NCI-H1092 (cell line): ENCODE measurements at places on chromosomes 5 and 9.

DNA sequence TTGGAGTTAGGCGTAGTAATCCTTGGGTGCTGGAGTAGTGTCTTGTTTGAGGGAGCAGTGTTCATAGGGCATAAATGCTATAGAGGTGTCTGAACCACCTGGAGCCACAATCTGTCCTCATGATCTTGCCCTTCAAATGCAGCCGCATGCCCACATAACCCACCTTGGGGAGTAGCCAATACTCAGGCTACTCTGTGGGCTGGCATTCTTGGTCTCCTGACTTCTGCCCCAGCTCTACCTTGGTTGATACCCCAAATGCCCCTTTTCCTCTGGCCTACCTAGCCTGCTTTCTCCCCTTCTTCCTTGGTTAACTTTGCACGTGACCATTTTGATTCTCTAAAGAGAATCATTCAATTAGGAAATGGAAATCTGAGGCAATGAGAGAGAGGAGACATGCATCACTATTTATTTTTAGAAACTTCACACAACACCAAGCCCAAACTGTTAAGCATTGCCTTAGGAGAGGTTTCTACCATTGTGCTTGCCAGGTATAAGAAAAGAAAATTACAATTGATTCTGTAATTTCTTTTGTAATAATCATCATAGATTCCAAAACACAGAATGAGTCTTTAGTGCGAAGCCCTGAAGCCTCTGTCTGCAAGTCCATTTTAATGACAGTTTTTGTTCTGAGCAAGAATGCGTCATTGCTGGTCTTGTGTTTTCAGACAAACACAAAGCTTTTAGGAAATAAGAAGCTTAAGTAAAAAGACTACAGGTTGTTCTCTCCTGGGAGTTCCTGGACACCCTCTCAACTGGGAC lies 135.2 kb downstream of the C9orf152 start:
- DNase-seq: no peak

DNA sequence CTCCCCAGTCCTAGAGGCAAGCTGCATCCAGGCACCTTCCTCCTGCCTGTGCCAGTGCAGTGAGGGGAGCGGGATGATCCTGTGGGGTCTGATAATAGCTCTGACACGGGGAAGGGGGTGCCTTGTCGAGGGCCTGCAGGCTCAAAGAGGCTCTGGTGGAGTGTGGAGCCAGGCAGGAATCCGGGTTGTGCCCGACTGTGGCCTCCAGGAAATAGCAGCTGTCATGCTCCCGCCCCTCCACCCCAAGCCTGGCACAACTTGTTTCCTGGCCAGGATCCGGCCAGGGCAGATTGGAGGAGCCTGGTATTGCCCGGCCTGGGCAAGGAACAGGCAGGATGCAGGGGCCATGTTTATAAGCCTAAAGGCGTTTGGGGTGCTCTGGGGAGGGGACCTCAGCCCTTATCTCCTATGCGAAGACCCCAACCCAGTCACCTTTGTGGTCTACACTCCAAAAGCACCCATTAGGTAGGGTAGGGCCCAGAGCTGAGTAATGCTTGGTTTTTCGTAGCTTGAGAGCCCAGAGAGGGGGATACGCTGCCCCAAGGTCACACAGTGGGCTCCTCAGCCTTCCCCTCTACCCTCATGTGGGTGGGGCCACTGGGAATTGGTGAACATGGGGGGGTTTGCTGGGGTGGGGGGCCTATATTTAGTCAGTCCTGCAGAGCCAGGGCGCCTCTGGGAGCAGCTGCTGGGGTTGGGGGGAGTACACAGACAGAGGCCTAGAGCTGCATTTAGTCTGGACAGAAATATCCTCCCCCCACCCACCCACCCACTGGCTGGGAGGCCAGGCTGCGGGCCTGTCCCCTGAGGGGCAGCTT lies 12.2 kb downstream of the CXXC5 start:
- no peak for DNase-seq

DNA sequence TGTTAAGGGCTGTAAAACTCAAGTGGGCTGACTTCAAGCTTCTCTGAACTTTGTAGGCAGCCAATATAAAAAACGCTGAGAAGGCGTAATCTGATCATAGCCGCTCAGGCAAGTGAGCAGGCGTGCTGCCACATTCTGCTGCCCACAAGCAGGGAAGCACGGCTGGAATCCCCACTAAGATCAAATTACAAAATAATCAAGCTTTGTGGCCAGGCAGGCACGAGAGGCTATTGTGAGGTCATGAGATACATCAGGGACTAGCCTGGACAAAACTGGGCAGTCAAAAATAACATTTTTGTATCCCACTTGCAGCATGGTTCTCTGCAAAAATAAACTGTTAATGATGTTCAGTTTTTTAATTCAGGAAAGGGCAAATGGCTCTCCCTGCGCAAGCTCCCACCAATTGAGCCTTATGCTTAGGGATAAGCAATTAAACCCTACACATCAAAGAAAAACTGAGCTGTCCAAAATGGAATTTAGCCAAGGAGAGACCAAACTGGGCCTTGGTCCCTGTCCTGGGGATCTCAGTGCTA lies 64.0 kb downstream of the POU5F2 start:
- peak; percentile 63 for DNase-seq

DNA sequence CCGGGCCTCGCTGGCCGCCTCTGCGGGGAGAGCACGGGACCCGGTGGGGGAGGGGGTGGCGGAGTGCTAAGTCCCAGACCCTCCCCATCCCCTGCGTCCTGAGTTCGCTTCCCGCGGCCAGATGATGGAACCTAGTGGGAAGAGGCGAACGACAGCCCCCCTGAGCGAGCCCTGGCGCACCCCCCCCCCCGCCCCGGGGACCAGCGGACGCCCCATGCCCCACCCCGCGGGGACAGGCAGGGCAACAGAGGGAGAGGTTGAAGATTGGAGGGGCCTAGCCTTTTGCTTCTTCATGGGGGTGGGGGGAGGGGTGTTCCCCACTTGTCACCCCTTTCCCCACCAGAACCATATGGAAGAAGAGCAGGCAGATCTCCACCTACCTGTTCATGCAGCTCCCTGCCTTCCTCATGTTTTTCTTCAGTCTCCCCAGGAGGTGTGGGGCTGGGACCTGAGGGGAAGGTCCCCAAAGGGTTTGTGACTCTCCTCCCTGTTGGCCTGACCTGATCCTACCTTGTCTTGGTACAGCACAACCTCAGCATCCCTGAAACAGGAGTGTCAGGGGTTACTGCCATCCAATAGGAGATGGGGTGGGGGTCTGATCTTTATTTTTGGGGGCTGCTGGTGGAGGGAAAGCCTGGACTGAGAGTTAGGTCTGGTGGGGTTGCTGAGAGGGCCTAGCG lies 485 bp downstream of the FAM53C start:
- DNase-seq: no peak

DNA sequence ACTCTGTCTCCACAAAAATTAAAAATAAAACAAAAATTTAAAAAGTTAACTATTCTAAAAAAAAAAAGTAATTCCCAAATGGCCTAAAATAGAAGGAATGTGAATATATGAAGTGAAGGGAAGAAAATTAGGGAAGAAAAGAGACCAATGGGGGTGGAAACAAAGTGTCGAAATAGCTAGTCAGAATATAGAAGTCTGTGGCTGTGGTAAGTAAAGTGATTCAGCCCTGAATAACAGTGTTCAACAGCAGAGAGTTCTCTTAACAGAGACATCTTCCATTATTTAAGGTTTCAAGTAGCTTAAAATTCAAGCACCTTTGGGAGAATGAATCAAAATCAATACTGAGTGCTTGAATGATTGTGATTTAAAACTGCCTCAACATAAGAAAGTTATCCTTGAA lies 51.7 kb downstream of the LPAR1 start:
- DNase-seq: no peak

- DNase-seq: no peak
These were observed 95.3 kb downstream of the RGS3 start for GRCh38 chr9:113558632-113559502.

DNA sequence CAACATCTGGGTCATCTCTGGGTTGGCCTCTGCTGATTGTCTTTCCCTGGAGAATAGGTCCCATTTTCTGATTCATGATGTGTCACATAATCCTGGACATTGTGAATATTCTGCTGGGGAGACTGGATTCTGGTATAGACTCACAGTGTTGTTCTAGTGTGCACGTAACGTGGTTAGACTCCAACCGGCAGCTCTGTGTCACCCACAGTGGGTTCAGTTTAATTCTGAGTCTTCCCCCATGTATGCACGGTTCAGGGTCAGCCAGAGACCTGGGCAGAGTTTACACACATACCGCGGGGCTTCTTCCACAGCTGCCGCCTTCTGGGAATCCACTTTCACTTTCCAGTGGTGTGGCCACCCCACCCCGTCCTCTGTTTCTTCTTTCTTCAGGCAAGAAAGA lies 38.0 kb upstream of the LRRC14B start:
- DNase-seq: no peak

GRCh38 chr9:93808115-93809029 lies 146.8 kb downstream of the BARX1 start:
- no peak for DNase-seq

DNA sequence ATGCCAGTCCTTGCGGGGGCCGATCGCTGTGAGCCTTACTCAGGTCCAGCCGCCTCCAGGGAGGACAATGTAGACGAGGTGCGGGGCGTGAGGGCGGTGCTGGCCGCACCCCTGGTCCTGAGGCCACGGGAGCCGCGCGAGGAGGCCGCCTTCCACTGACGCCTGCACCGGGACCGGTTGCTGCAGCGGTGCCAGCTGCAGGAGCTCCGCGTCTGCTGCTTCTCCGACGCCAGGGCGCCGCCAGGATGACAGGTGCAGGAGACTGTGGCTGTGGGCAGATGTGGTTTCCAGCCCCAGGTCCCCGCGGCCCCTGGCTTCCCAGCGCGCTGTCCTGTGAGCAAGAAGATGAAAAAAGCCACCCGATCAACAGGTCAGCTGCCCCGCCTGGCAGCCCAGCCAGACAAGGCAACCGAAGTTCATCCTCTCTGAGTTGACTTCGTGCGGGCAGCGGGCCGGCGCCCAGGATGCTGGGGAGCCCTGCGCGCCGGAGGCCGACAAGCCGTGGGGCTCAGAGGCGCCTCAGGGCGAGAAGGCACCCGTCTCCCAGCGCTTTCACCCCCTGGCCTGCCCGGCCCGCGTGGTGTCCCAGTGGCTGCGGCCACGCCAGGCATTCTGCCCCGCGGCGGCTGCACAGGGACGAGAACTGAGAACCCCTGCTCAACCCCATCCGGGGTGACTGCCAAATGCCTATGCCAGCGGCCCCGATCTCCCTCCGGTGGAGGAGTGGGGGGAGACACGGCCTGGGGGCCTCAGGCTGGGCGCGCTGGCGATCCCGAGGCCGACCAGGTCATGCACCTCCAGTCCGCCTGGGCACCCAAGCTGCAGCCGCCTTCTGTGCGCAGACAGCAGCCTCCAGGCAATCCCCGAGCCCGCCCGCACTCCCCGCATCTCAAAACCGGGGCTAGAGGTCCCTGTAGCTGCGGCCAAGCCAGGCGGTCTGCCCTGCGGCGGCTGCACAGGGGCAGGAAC lies 43.4 kb upstream of the BICD2 start:
- peak; percentile 21 for DNase-seq

DNA sequence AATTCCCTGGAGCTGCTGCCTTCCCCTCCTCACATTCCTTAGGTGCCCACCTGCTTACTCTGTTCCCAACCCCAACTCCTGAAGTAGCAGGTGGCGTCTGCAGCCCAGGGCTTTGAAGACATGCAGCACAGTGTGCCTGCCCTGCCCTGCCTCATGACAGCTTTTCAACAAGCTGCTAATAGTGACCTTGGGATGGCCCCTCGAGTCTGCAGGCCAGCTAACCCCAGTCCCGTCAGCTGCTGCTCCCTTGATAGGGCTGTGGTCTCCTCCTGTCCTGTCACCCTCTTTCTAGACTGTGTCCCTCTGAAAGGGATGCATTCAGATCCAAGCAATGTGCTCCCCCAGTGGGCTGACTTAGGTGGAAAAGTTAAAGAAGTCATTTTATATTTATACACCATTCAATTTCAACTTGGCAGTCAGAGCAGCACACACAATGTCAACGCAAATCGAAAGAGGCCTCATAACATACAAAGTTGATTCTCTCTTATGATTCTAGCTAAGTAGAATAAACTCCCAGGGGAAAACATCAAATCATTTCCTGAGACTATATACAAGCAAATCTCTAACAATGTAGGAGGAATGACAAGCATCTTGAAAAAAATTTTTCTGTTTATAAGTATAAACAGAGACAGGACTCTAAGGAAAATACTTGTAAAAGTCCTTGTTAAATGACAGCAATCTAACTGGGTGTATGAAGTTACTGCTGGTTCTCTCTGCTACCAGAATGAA lies 37.9 kb downstream of the ADRB2 start:
- DNase-seq: no peak

GRCh38 chr9:126758916-126759585 lies 45.8 kb upstream of the ZBTB43 start:
- DNase-seq: no peak

- DNase-seq: no peak
These were observed 245.0 kb downstream of the PSAT1 start for GRCh38 chr9:78541868-78542443.

GRCh38 chr5:83645936-83646335 lies 74.7 kb downstream of the HAPLN1 start:
- no peak for DNase-seq

DNA sequence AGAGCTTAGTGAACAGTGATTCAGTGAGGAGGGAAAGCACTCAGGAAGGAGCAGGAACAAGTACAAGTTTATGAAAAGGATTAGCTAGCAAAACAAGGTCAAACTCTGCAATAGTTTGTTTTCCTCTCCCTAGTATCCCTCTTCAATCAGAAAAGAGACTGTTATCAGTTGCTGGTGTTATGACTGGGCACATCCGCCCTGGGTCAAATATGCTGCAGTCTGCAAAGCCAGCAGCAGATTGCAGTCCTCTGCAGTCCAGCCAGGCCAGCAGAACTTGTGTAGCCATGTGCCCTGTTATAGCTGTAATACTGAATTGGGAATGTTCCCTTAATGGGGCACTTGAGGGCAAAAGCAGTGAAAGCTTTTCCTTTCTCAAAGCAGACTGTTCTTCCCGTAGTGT lies 12.0 kb downstream of the PCDHAC2 start:
- no peak for DNase-seq

- no peak for DNase-seq
These were observed 60.6 kb downstream of the DRD1 start for GRCh38 chr5:175383350-175383749.

- no peak for DNase-seq
These were observed 10.5 kb downstream of the IL12B start for GRCh38 chr5:159319832-159320231.

DNA sequence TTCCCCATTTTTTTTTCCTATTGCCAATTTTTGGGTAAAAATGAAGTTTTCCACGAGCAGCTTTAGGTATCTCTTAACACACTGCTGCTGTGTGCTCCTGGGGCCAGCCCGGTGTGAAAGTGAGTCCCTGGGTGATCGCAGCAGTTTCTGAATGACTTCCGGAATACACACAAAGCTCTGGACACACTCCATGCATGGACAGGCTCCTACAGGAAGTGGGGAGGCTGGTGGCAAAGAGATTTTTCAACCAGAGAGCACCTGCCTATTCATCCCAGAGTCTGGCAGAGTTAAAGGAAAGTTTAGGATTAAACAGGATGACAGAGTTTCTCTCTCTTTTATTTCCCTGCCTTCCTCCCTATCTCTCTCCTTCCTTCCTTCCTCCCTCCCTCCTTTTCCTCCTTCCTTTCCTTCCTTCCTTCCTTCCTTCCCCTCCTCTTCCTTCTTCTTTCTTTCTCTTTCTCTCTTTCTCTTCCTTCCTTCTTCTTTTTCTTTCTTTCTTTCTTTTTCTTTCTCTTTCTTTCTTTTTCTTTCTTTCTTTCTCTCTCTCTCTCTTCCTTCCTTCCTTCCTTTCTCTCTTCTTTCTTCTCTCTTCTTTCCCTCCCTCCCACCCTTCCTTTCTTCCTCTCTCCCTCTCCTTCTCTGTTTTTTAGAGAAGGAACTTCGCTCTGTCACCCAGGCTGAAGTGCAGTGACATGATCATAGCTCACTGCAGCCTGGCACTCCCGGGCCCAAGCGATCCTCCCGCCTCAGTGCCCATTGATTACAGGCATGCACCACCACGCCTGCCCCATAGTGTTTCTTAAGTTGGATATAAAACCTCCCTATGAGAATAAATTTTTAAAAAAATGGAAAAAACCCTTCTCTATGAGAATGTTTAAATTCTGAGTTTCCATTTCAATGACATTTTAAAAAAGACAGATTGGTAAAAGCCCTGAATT lies 38.7 kb upstream of the UBTD2 start:
- DNase-seq: no peak
